ENCODE measurements at places on chromosomes 1 and 21.

- DNase-seq: no peak
These were observed 5.7 kb downstream of the IL23R start for GRCh38 chr1:67171978-67172377.

DNA sequence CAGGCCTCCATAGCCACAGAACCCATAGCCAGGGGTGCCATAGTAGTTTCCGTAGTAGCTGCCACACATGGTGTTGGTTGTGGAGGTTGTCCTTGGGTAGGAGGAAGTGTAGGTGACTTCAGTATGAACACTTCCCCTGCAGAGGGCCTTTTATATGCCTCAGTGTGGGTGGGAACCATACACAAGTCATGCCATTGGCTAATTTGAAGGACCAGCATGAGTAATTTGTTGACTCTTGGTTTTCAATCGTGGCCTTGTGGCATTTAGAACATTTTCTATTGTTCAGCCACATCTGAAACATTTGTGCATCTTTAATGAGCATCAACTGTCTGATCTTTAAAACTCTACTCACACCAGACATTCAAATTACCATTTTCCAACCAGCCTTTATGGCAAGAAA lies at the start of gene KRTAP6-1:
KRTAP6-1 (minus strand) TSS at position 95 of the 400 bp plus-strand sequence; CDS start at position 69, 26 bp downstream.
- no peak for DNase-seq

GRCh38 chr1:229574679-229575442 lies 16.4 kb upstream of the ABCB10 start:
- no peak for DNase-seq

- no peak for DNase-seq
These were observed 554.3 kb upstream of the CHRM3 start for GRCh38 chr1:238832106-238832505.

GRCh38 chr1:213564215-213564659 lies 423.5 kb upstream of the PROX1 start:
- DNase-seq: no peak

Measured in SK-N-SH (cell line).